SK-N-DZ (cell line): ENCODE measurements at places on chromosomes 5 and 9.

DNA sequence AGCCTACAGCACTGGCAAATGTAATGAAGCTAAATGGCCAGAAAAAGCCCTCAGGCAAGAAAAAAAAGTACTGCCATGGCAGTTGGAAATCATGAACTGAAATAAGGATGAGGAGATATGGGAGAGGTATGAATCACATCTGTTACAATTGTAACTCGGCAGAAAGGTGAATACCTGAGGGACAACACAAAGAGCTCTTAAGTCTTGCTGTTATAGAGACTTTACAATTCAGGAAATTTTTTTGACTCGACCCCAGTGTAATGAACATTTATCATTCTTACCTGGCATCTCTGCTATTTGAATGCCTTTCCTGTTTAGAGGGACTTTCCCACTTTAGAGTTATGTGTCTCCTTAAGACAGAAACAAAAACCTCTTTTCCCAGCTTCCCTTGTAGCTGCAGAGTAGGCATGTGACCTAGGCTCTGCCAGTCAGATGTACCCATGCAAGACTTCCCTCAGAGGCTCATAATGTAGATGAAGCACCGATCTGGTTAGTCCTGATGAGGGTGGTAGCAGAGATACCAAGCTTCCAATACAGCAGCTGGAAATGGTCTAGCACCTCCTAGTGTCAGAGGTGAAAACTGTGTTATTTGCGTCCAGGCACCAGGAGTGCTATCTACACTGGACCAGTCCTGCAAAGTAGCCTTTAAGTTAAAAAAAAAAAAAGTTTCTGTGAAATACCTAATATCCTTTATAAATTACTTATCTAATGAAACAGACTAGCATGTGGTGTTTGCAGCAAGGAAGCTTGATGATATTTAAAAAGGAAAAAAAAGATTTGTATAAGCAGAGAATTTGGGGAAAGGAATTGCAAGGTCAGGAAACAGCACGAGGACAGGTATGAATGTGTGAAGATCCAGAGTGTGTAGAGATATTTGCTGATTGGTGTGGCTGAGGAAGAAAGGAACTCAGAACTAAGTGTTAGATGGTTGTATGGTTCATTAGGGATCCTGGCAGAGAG lies 146.9 kb upstream of the SLC1A3 start:
- DNase-seq = no peak

DNA sequence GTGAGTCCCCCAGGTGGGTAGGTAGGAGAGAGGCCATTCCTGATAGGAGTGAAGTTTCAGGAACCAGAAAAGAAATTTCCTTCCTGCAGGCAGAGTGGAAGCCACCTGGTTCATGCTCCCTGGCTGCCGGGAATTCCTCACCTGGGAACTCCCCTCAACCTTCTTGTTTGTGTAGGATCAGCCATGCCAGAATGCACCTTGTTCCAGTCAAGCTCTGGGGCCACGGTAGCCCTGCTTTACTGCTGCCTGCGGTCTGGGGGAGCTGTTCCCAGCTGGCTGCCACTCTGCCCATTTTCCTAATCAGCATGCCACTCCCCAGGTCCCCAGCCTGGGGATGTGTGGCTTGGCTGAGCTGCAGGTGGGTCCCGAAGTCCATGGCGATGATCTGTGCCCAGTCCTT lies 18.7 kb upstream of the B4GALT1 start:
- DNase-seq = no peak

DNA sequence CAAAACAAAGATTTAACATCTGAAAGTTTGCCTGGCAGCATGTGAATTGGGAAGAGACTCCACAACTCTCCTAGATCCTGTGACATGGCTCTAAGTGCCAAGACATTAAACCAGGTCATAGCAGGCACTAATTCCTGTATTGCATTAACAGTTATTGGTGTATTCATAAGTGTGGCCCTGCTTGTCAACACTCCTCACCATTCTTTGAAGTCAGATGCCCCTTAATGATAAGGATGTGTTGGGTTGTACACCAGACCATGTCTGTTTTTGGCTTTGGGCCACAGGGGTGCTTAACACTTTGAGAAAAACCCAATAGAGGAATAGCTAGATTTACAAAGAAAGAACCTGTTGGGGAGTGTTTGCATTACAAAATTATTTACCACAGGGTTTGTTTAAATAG lies 43.4 kb upstream of the PDE8B start:
- no peak for DNase-seq

- DNase-seq = no peak
Observed at GRCh38 chr9:28801144-28801799, 1228.0 kb upstream of the C9orf72 start.

- no peak for DNase-seq
Observed at GRCh38 chr9:129414993-129415941, 205.6 kb downstream of the C9orf50 start.

- no peak for DNase-seq
Observed at GRCh38 chr9:9645006-9645405, 967.8 kb downstream of the PTPRD start.

DNA sequence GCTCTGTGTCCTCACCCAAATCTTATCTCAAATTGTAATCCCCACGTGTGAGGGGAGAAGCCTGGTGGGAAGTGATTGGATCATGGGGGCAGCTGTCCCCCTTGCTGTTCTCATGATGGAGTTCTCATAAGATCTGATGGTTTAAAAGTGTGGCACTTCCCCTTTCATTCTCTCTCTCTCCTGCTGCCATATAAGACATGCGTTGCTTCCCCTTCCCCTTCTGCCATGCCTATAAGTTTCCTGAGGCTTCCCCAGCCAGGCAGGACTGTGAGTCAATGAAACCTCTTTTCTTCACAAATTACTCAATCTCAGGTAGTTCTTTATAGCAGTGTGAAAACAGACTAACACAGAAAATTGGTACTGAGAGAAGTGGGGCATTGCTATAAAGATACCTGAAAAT lies 107.7 kb downstream of the DMAC1 start:
- DNase-seq = no peak

DNA sequence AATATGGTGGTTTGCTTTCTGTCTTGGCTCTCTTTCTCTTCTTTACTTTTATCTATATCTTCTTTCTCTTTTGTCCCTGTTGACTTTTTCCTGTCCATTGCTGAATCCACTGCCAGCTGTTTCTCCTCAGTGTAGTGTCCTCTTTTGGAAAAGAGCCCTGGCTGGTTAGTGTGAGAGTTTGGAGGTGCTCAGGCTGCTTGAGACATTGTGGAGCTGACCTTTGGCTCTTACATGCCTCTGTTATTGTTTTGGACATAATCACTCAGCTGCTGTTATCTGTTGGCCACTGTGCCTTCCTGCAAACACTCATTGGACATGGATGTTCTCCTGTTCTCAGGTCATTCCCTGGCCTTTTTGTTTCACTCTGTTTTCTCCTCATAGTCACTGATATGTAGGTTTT lies 295.4 kb upstream of the RIOK2 start:
- DNase-seq = no peak

GRCh38 chr5:113204525-113205161 lies 228.0 kb downstream of the DCP2 start:
- DNase-seq = peak; percentile 68

- DNase-seq = peak; percentile 48
Observed at GRCh38 chr5:133202066-133202665, 150.4 kb downstream of the HSPA4 start.

- no peak for DNase-seq
Observed at GRCh38 chr9:112377684-112378327, 2.1 kb upstream of the HSDL2 start.

- DNase-seq = no peak
Observed at GRCh38 chr5:177555228-177555627, 865 bp upstream of the FAM193B start.

GRCh38 chr9:4490705-4491625 lies 697 bp downstream of the SLC1A1 start:
- no peak for DNase-seq

DNA sequence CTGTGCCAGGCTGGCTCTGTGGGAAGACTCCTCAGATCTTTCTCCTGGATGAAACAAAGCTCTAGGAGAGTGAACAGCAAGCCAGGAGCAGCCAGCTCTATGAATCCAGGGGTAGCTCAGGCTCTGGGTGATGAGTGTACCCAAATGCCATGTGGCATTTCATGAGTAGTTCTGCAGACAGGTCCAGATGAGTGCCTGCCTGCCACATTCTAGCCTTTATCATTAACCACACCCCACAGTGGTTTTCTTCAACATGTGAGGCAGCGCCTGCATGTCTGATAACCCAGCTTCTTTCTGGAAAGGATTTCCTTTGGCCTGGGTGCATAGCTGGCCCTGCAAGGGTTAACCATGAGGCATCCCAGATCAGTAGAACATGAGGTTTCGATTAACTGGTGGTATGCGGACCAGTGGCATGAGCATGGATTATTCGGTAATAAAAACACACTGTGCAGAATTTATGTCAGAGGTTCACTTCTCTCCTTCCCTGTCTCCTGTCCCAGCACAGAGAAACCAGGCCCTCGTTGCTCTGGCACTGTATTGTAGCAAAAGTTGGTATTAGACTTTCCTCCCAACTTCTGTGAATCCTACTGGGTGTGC lies 381.9 kb upstream of the ZNF462 start:
- no peak for DNase-seq

DNA sequence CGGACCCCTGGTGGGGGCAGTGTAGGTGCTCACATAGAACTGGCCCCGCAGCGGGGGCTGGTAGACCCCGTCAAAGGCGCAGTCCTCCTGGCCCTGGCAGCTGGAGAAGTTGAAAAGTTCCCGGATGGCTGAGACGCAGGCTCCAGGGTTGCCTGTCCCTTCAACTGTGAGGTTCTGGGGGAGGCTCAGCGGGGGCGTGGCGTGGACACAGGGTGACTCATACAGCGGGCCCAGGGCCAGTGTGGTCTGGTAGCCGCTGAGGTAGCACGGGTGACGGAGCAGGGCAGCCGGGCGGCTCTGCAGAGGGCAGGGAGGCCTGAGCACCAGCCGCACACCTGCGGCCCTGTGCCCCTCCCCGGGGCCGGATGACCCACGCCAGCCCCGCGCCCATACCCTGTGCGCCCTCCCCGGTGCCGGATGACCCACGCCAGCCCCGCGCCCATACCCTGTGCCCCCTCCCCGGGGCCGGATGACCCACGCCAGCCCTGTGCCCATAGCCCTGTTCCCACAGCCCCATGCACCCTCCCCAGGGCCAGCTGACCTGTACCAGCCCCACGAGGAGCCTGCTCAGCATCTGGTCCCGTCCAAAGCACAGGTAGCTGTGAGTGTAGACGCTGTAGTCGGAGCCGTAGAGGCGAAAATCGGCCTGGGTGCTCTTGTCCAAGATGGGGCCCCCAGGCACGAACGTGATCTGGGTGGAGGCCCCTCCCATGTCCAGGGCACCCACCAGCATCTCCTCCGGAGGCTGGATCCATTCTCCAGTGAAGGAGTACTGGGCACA lies 5.0 kb downstream of the ENTPD8 start:
- DNase-seq = no peak

DNA sequence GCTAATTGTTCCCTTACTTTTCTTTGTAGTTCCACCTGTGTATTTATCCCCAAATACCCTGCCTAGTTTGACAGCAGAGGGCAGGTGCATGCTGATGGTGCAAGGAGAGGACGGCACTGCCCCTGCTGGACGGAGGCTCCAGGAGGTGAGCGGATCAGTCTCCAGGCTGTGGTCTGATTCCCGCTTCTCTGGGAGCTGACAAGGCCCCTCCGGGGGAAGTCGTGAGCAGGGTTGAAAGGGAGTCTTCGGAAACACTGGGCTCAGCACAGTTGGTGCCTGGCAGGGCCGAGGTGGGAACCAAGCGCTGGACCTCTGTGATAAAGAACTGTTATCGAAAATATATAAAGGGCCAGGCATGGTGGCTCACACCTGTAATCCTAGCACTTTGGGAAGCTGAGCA lies 52.9 kb downstream of the RASGEF1C start:
- DNase-seq = no peak

- DNase-seq = no peak
Observed at GRCh38 chr5:138790684-138791083, 37.5 kb downstream of the CTNNA1 start.

- no peak for DNase-seq
Observed at GRCh38 chr9:73173557-73174329, 22.1 kb downstream of the ANXA1 start.

- DNase-seq = no peak
Observed at GRCh38 chr5:153896701-153897100, 142.0 kb downstream of the FAM114A2 start.

- DNase-seq = no peak
Observed at GRCh38 chr9:68961587-68961986, 52.3 kb downstream of the PRKACG start.

DNA sequence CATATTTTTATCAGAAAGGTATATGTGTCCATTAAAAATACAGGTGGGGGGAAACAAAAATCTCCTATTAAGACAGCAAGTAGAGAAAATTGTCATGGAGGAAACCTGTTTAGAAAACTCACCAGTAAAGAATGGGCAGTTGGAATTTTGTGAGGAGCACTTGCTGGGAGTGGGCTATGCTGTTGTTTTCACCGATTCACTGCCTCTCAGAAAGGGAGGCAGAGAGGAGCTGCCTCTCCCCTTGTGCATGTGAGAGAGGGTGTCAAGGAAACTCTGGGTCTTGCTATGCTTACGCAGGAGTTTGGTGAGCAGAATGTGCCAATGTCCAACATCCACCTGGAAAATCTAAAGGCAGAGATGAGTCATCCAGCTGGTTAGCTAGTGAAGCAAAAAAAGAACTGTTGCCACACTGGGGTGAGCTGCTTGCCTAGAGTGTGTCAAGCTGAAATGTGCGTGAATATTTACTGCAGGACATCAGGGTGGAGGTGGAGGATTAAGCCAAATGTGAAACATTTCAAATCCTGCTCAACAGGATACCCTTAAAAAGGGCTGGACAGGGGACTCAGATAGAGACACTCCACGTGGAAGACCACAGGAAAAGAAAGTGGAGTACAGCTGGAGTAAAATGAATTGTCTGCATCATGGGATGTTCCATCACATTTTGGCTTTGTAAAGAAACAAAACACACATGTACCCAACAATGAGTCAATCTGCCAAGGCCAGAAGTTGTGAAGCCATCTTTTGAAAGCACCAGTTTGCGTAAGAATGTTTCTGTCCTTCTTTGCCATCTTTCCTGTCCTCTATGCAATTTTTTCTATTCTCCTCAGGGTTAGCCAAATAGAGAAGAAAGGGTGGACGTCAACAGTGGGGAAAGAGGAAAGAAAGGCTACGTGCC lies 449.7 kb upstream of the MPDZ start:
- DNase-seq = no peak

DNA sequence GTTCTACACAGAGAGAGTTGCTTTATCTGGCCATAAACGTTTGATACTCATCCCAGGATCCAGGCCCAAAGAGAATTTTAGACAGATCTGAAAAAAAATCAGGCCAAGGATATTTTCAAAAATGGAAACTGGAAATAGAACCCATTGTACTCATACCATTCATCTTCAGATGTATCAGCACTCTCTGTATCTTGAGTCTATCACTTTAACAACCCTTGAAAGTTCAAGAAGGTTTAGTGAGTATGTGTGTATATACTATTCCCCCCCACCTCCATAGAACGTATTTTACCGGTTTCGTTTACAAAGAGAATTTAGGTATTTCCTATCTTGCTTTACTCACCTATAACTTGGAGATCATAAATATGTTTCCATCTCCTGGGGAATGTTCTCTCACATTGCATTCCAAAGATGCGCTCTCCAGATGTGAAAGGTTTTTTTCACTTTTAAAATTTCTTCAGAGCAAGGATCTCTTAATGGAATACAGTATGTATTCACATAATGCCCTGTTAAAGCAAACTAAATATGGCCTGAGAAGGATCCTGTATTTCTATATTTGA lies 105.5 kb upstream of the TUT7 start:
- DNase-seq = no peak
